ENCODE measurements at places on chromosomes 1 and 21. TPM values are rescaled to one million over a fixed set of nuclear protein-coding genes. Genes with fewer than 3 reads are reported as not detected.

Gene ID3
- total RNA-seq = 89.6 TPM

Gene ARMH1
- 74.5 TPM for total RNA-seq

Gene CFHR2
- not detected for total RNA-seq

Gene CSF1
- 10.3 TPM for total RNA-seq

Gene AMPD1
- total RNA-seq = not detected

Gene CRNN
- total RNA-seq = not detected

Gene ANP32E
- 53.4 TPM for total RNA-seq

Gene SMIM12
- total RNA-seq = 32.0 TPM

Gene HTR6
- 0.44 TPM for total RNA-seq

Gene TNN
- total RNA-seq = not detected

Gene PRAMEF2
- total RNA-seq = not detected

Gene HUNK
- 0.26 TPM for total RNA-seq

Gene KLHDC9
- total RNA-seq = 0.52 TPM

Gene FABP3
- total RNA-seq = not detected

Gene AMY2A
- total RNA-seq = not detected

Gene BARHL2
- not detected for total RNA-seq

Gene TLCD4
- total RNA-seq = 0.33 TPM

Gene ARL8A
- 48.1 TPM for total RNA-seq

Gene RAVER2
- total RNA-seq = 2.1 TPM

Gene UBXN10
- total RNA-seq = 0.06 TPM

Gene DNASE2B
- not detected for total RNA-seq

Gene FTCD
- 1.7 TPM for total RNA-seq

Gene GUCA2A
- total RNA-seq = not detected

Gene PROK1
- total RNA-seq = not detected

Gene CD84
- 97.5 TPM for total RNA-seq
